ENCODE measurements at places on chromosomes 6 and 20.

GRCh38 chr6:129617986-129618385 lies 92.0 kb downstream of the ARHGAP18 start:
- DNase-seq = no peak

DNA sequence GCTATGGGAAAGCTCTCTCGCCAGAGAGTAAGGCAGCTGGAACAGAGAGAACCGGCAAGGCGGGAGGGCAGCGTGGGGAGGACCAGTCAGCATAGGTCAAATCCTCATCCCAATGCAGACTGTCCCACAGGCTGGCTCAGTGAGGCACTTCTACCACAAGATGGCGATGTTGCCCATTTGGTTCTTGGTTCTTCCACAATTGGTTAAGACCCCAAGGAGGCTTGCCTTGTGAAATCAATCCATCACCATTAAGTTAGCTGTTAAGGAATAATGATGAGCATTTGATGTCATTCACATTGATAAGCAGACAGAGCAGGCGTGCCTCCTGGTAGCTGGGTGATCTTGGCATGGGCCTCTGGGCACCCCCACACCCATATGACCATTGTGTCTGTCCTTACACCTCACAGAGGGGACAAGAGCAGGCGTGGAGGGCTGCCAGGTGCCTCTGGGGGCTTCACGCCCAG lies 2.4 kb downstream of the CSTL1 start:
- peak; percentile 85 for DNase-seq

DNA sequence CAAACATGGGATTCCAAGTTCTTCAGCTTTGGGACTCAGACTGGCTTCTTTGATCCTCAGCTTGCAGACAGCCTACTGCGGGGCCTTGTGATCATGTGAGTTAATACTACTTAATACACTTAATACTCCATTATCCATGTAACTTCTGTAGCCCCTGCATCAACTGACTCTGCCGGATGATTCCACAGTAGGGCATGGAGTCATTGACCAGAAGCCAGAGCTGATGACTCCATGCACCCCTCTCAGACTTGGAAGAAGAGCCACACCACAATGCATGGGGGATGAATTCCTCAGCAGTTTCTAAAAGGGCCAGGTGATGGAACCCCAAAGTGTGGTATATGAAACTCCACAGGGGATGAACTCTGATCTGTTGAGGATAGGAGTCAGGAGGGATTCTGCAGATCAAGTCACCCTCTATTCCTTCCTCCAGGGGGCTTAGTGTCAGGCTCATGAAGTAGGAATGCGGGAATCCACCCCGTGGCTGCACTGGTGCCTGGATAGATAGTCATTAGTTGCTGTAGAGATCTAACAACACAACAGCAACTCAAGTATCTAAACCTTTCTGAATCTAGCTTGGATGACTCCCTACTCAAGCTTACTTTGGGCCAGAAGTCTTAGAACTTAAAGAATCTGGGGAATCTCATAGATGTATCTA lies 70.2 kb downstream of the GPR6 start:
- no peak for DNase-seq

DNA sequence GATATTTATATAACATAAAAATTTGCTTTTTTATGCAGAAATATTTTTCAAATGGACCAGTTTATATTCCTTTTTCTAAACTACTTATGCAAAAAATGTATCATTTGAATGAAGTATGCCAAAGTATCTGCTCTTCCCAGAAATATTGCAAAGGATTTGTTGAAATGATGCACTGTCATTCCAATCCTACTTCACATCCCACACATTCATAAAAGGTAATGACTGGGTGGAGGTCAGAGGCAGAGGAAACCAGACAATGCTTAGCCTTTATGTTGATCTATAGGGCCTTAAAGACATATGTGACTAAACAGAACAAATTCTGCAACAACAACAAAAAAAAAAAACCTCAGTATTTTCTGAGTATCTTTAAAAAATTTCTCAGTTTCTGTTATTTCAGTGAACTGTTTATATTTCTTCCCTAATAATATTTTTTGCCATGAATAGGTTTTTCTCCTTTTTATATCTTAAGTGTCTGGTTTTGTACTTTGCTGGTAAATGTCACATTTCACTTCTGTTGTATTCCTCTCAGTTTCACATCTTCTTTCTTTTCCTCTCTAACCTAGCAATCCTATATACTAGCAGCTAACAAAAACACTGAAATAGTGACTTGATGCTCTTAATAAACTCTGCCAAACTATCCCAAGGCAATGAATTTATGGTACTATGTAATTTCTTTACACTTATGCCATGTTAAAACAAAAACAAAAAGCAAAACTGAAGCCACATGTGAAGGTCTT lies 374.1 kb downstream of the BCKDHB start:
- DNase-seq = no peak

DNA sequence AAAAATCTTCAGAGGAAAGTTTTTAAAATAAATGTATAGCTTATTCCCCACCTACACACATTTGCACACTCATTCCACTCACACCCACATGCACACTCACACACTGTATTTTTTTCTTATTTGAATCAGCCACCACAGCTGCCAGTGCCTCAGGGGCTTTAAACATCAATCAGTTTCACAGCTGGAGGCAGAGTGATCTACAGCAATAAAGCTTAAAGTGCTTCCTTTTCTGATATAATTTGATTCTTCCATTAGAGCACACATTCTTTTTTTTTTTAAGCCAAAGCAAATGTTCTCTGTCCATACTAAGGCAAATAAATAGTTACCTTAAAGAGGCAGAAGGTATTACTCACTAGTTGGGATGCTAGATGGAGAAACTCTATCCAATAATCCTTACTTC lies 498.8 kb upstream of the POU3F2 start:
- DNase-seq = no peak

DNA sequence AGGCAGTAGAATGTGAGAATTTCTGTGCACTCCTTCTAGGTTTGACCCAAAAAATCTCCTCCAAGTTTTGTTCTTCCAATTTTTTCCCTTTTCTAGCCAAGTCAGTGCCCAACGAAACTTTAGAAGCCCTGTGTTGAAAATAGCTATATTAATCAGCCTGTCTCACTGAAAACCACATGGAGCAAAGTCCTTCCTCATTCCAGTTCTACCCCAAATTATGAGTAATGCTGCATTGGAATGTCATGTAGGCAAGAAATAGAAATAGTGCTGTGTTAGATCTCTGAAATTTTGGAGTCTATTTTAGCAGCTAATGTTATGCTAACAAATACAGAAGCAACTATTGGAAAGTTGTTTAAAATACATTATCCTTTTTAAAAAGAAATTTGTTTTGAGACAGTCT lies 725.5 kb downstream of the TBC1D32 start:
- no peak for DNase-seq

GRCh38 chr6:131937703-131938631 lies 13.2 kb downstream of the CCN2 start:
- DNase-seq = no peak
